Inflammatory macrophage (primary cell): ENCODE measurements at places on chromosomes 12 and 14.
A peak's percentile ranks its signal among the peaks of the same experiment; 100 is the strongest.

- no peak for DNase-seq
Observed at GRCh38 chr14:104599446-104599845, 5.1 kb downstream of the TMEM179 start.

- DNase-seq: no peak
Observed at GRCh38 chr14:59297071-59297776, 108.8 kb downstream of the DAAM1 start.

DNA sequence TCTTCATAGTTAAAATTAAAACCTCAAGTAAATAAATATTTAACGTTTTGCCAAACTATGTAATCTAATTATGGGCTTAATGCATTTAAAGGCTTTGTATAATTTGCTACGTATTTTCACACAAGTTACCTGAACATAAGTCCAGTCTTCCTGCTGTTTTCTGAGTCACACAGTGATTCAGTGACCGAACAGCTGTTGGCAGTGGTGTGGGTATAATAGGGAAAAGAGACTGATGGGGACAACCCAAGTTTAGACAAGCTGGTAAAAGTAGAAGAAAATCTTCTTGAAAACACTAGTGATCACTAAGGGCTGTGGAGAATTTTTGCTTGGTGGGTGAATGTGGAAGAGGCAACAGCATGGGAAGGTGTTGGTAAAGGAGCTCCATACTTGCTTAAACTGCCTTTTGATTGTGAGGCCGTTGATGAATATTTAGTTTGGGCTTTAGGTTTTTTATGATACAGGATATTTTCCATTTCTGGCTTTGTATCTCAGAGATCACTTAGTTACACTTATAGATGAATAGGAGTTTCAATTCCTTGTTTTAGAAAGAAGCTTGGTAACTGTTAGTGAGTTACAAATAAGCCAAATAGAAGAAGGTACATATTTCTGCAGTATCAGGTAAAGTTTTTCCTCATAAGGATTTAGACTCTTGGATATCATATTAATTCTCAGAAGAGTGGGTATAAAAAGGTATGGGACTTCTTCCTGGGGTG lies 23.9 kb downstream of the LRRK2 start:
- no peak for DNase-seq

GRCh38 chr14:74913986-74914573 lies 9.0 kb downstream of the RPS6KL1 start:
- peak; percentile 65 for DNase-seq

DNA sequence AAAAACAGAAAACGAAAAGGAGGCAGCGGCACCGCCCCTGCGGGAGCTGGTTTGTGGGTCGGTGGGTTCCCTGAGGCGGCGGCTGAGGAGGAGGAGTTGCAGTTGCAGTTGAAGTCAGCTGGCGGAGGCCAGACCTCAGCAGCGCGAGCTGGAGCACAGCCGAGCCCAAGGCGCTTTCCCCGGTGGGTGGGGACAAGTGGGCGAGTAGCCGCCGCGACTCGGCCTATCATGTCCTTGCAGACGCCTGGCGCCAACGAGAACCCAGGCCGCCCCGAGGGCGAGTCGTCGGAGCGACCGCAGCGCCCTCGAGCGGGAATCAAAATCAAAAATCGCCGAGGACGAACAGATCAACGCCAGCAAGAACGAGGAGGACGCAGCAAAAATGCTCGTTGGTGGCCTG lies 12.7 kb upstream of the CLEC1A start:
- DNase-seq: no peak

GRCh38 chr14:75968456-75968855 lies 13.3 kb downstream of the TGFB3 start:
- DNase-seq: no peak
